Vagina (tissue), 2 donors: ENCODE measurements at places on chromosomes 2 and 18.

- H3K4me3 ChIP-seq = no peak overlapping the region
- H3K36me3 ChIP-seq = no peaks in the 10 kb centered on the region
- no peaks in the 10 kb centered on the region for H3K4me1 ChIP-seq
- H3K27ac ChIP-seq = no peak overlapping the region
- no peaks in the 10 kb centered on the region for H3K27me3 ChIP-seq
Measured at GRCh38 chr18:30103881-30104280, 938.7 kb downstream of the DSC3 start.

DNA sequence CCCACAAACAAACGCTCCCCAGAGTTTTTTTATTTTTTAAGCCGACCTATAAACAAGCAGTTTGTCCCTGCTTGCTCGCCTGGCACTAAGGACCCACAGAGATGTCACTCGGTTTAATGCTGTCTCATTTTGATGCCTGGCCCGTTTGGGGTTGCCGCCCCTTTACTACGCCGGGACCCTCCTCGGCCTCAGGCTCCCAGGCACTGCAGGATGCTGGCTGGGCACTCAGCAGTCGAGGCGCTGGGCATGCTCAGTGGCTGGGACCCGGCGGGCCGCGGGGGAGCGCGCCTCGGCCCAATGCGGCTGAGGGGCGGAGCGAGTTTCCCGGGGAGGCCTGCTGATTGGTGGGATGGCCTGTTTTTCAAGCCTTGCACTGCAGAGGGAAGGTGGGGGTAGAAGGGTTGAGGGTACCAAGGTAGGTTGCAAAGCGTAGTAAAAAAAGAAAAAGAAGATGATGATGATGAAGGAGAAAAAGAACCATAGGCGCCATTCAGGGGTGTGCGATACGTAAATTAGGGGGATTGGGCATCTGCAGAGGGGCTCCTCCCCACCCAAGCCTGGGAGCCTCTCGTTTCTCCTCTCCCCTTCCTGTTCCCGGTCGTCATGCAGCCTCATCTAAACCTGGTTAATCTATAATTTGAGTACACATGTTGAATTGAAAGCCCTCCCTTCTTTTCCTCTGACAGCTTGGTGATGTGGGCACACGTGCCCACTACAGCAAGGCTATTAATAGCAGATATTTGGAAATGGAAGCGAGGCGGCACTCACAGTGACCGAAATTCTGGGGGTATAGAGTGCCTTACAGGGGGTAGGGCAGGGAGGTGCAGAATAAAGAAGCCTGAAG lies 1.5 kb upstream of the IRS1 start:
- DNase-seq = peak; percentile 89
- no peaks in the 10 kb centered on the region for H3K27me3 ChIP-seq
- peak overlapping the region; percentile 95 for H3K27ac ChIP-seq
- peak overlapping the region; percentile 85 for H3K4me3 ChIP-seq
- H3K36me3 ChIP-seq = no peaks in the 10 kb centered on the region

GRCh38 chr2:47015206-47015605 lies 99.6 kb upstream of the MCFD2 start:
- no peaks in the 10 kb centered on the region for H3K27me3 ChIP-seq
- no peak overlapping the region for H3K4me3 ChIP-seq
- peak overlapping the region; percentile 12 for H3K27ac ChIP-seq
- H3K36me3 ChIP-seq = peaks cover 21% of the 10 kb centered on the region

DNA sequence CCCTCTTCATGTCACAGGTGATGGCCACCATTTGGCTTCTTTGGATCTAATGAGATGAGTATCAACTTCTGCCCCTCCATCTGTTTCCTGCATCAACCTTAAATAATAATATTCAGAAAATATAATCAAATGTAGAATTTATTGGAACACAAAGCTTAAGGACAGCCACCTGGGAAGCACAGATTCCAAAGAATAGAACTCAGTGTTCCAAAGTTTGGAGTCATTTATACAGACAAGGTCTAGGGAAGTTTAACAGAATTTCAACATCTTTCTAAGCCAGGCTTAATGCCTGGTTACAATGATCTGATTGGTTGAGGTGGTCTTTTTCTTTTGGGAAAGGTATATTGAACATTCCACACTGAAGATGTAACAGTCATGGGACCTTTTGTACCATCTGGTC lies 218.0 kb upstream of the PIEZO2 start:
- DNase-seq = no peak
- no peak overlapping the region for H3K27ac ChIP-seq
- no peaks in the 10 kb centered on the region for H3K4me1 ChIP-seq
- H3K4me3 ChIP-seq = no peak overlapping the region

GRCh38 chr2:226673314-226673723 lies 126.3 kb downstream of the IRS1 start:
- no peak overlapping the region for H3K4me3 ChIP-seq
- no peaks in the 10 kb centered on the region for H3K36me3 ChIP-seq
- no peak overlapping the region for H3K27ac ChIP-seq
- DNase-seq = no peak
- H3K4me1 ChIP-seq = peaks cover 16% of the 10 kb centered on the region
- no peaks in the 10 kb centered on the region for H3K27me3 ChIP-seq

- H3K4me1 ChIP-seq = peaks cover 7% of the 10 kb centered on the region
- no peaks in the 10 kb centered on the region for H3K27me3 ChIP-seq
- H3K36me3 ChIP-seq = no peaks in the 10 kb centered on the region
- H3K27ac ChIP-seq = no peak overlapping the region
- DNase-seq = peak; percentile 77
- H3K4me3 ChIP-seq = no peak overlapping the region
Measured at GRCh38 chr2:68743531-68743930, 8.9 kb downstream of the ARHGAP25 start.

GRCh38 chr2:152406119-152406835 lies 71.3 kb downstream of the FMNL2 start:
- H3K4me1 ChIP-seq = peaks cover 41% of the 10 kb centered on the region
- no peak overlapping the region for H3K4me3 ChIP-seq
- H3K27me3 ChIP-seq = no peaks in the 10 kb centered on the region
- H3K27ac ChIP-seq = peak overlapping the region; percentile 41
- no peaks in the 10 kb centered on the region for H3K36me3 ChIP-seq

DNA sequence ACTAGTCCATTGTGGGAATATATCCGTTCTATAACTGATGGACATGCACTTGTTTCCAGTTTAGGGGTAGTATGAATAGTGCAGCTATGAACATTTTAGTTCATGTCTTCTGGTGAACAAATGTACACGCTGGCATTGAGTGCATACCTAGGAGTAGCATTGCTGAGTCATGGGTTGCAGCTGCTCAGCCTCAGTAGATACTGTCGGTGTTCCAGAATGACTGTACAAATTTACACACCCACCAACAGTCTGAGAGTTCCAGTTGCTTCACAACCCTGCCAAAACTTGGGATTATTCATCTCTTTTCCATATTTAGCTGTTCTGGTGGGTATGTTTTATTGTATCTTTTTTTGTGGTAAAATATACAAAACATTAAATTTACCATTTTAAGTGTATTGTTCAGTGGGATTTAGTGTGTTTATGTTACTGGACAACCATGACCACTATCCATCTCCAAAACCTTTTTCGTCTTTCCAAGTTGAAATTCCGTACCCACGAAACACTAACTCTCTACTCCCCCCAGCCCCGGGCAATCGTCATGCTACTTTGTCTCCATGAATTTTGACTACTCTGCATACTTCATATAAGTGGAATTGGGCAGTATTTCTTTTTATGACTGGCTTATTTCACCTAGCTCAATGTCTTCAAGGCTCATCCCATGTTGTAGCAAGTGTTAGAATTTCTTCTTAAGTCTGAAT lies 281.0 kb downstream of the PRKCE start:
- DNase-seq = no peak
- no peak overlapping the region for H3K4me3 ChIP-seq
- H3K36me3 ChIP-seq = no peaks in the 10 kb centered on the region
- peaks cover 28% of the 10 kb centered on the region for H3K4me1 ChIP-seq

DNA sequence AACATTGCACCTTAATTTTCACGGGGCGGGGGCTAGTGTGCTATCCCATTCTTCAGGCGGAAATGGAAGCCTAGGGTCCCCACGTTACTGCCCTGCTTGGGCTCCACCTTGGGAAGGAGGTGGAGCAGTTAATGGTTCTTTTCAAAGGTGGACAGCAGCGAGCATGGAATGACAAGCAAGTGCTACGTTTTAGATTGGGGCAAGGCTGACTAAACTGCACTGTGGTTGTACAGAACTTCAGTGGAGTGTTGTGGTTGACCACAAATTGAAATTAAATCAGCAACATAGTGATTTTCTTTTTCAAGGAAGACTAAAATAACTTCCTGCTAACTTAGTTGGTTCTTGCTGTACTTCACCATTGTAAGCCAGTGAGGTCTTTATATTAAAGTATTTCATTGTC lies 47.0 kb downstream of the CHRNA1 start:
- DNase-seq = no peak
- no peaks in the 10 kb centered on the region for H3K27me3 ChIP-seq
- no peak overlapping the region for H3K27ac ChIP-seq
- H3K36me3 ChIP-seq = no peaks in the 10 kb centered on the region
- no peak overlapping the region for H3K4me3 ChIP-seq

DNA sequence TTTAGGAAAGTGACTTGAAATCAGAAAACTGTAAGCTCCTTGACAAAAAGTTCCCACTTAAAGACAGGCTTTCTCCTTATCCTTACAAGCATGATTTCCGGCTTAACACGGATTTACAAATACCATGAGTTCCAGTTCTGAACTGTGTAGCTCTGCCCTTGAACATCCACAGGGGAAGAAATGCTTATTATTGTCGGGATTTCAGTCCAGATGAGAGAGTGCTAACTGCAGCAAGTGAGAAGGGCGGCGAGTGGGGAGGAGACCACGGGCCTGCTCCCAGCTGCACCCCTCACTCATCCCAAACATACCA lies 73.1 kb downstream of the LRRC30 start:
- H3K27me3 ChIP-seq = no peaks in the 10 kb centered on the region
- no peaks in the 10 kb centered on the region for H3K4me1 ChIP-seq
- no peak overlapping the region for H3K4me3 ChIP-seq
- no peaks in the 10 kb centered on the region for H3K36me3 ChIP-seq
- H3K27ac ChIP-seq = no peak overlapping the region
- DNase-seq = peak; percentile 29

GRCh38 chr2:43872151-43872550 lies 33.4 kb downstream of the ABCG8 start:
- H3K4me1 ChIP-seq = no peaks in the 10 kb centered on the region
- H3K27me3 ChIP-seq = no peaks in the 10 kb centered on the region
- DNase-seq = no peak
- H3K4me3 ChIP-seq = no peak overlapping the region
- no peak overlapping the region for H3K27ac ChIP-seq
- H3K36me3 ChIP-seq = no peaks in the 10 kb centered on the region

DNA sequence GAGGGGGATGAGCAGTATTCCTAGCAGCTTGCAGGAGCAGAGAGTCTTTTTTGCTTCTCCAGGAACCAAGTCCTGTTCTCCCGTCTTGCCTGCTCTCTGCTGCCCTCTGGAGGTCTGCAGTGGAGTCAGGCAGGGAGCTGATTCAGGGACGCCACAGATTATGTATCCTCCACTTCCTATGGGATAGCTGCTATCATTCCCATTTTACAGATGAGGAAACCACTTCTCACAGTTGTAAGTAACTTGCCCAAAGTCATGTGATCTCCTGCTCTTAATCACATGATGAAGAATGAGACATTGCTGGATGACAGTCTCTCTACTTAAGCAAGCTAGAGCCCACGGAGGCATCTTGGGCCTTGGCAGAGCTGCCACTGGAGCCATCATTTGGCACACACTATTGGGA lies 8.3 kb downstream of the SLC4A5 start:
- DNase-seq = no peak
- no peaks in the 10 kb centered on the region for H3K36me3 ChIP-seq
- no peak overlapping the region for H3K27ac ChIP-seq
- H3K27me3 ChIP-seq = no peaks in the 10 kb centered on the region

DNA sequence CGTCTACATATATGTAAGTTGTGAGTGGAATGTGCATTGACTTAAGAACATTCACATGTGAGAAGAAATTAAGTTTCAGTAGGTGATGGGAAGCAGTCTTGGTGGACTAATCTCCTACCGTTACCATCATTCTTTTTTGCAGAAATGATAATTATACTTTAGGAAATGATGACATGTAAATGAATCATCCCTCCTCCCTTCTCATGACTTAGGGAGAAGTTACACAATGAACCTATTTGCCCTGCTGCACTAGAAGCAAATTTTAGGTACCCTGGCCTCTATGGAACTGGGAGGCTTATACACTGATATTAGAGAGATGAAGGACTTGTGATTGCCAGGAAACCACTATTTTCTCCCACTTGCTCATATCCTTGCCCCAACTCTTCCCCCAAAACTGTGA lies 214.2 kb downstream of the CALCRL start:
- H3K27ac ChIP-seq = no peak overlapping the region
- H3K27me3 ChIP-seq = no peaks in the 10 kb centered on the region
- DNase-seq = no peak
- H3K4me3 ChIP-seq = no peak overlapping the region
- H3K4me1 ChIP-seq = no peaks in the 10 kb centered on the region
- H3K36me3 ChIP-seq = no peaks in the 10 kb centered on the region

GRCh38 chr2:238271061-238271554 lies 17.3 kb downstream of the PER2 start:
- no peak overlapping the region for H3K4me3 ChIP-seq
- no peak overlapping the region for H3K27ac ChIP-seq
- H3K27me3 ChIP-seq = no peaks in the 10 kb centered on the region
- H3K4me1 ChIP-seq = no peaks in the 10 kb centered on the region
- no peak for DNase-seq
- H3K36me3 ChIP-seq = peaks cover 58% of the 10 kb centered on the region

GRCh38 chr18:59957957-59958356 lies 58.2 kb downstream of the PMAIP1 start:
- no peak for DNase-seq
- H3K27ac ChIP-seq = no peak overlapping the region
- H3K27me3 ChIP-seq = no peaks in the 10 kb centered on the region

DNA sequence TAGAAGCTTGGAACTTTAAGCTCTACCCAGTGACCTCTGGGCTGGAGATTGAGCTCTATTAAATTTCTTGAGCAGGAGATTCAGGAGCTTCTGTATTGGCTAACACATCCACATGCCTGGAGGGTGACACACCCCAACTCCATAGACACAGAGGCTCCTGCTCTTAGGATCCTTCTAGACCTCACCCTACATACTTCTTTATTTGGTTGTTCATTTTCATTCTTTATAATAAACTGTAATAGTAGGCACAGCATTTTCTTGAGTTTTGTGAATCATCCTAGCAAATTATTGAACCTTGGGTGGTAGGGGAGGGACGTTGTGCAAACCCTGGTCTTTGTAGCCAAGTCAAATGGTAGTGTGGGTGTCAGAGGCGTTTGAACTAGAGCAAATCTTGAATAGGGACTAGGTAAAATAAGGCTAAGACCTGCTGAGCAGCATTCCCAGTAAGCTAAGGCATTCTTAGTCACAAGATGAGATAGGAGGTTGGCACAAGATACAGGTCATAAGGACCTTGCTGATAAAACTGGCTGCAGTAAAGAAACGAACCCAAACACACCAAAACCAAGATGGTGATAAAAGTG lies 323.8 kb upstream of the GALNT5 start:
- H3K4me3 ChIP-seq = no peak overlapping the region
- no peak overlapping the region for H3K27ac ChIP-seq

GRCh38 chr2:129654331-129654730 lies 325.1 kb upstream of the RAB6C start:
- H3K27me3 ChIP-seq = no peaks in the 10 kb centered on the region
- H3K4me3 ChIP-seq = no peak overlapping the region
- H3K27ac ChIP-seq = no peak overlapping the region
- no peaks in the 10 kb centered on the region for H3K36me3 ChIP-seq
- H3K4me1 ChIP-seq = no peaks in the 10 kb centered on the region

- no peaks in the 10 kb centered on the region for H3K27me3 ChIP-seq
- H3K4me3 ChIP-seq = no peak overlapping the region
- H3K27ac ChIP-seq = no peak overlapping the region
- no peaks in the 10 kb centered on the region for H3K36me3 ChIP-seq
Measured at GRCh38 chr2:227818675-227819397, 5.2 kb downstream of the CCL20 start.
